Stimulated activated CD4-positive, alpha-beta T cell treated with anti-CD3 and anti-CD28 coated beads, Interleukin-1b, Interleukin-23, amount 100 ng/mL, for 1 hour (primary cell): ENCODE measurements at places on chromosomes 6 and 20.

DNA sequence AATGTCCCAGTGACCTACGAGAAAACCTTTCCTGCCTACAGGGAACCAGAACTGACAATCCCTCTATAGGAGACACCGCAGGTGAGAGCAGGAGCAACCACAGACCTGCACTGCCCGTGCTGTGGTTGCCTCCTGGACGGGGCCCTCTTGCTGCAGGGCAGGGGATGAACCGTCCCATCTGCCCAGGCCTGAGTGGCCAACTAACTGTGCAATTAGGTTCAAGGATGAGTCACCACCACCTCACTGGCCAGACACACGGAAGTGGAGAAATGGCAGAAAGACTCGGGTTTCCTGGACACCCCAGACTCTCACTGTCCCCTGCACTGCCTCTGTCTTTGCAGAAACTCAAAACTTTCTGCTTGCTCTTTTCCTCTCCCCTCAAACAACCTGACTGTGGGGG lies 13.8 kb upstream of the HLA-G start:
- no peak for DNase-seq

DNA sequence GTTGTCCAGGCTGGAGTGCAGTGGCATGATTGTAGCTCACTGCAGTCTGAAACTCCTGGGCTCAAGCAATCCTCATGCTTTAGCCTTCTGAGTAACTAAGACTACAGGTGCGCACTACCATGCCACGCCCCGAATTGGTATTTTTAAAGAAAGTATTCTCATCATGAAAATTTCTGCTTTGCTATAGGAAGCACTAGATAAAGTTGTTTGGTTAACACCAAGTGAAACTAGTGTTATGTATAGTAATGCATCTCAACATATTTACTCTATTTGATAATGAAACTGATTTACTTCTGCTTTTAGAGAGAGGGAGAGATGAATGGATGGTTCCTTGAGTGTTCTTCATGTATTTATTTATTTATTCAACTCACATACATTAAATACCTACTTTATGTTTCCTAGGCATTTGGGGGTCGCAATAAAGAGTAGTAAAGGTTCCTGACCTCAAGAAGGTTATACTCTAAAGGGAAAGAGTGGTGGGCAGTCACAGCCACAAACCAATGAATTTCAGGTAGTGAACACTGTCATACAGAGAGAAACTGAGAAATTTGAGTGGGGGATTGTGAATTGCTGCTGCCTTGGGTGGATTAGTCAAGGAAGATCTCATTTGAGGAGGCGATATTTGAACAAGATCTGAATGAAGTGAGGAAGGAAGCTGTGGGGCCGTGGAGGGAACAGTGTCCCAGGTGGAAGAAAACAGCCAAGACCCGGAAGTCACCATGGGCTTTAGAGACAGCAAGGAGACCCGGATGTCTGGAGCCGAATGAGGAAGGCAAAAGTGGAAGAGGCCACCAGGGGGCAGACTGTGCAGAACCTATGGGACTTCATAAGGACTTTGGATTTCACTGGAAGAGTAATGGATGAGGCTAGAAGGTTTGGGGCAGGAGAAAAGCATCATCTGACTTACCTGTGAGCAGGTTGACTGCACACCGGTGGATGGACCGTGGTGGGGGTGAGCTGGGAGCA lies 185.6 kb downstream of the TSHZ2 start:
- DNase-seq: no peak

GRCh38 chr6:33178755-33179475 lies 13.4 kb downstream of the COL11A2 start:
- DNase-seq: no peak

GRCh38 chr6:143498428-143498827 lies 13.1 kb downstream of the FUCA2 start:
- no peak for DNase-seq

DNA sequence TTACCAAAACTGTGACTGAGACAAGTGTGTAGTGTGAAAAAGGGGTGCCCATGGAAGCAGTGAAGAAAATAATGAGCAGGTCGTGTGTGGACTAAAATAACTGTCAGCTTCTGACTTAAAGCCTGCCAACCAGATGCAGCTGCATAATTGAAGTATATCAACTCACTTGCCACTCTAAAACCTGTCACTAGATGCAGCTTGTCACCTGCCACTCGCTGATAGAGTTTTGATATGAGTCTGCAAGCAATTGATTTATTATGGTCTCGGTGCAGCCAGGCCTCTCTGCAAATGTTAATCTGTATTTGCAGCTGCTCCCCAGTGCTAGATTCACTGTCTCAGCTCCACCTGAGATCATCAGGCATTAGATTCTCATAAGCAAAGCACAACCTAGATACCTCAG lies 1090.0 kb upstream of the EYS start:
- no peak for DNase-seq

DNA sequence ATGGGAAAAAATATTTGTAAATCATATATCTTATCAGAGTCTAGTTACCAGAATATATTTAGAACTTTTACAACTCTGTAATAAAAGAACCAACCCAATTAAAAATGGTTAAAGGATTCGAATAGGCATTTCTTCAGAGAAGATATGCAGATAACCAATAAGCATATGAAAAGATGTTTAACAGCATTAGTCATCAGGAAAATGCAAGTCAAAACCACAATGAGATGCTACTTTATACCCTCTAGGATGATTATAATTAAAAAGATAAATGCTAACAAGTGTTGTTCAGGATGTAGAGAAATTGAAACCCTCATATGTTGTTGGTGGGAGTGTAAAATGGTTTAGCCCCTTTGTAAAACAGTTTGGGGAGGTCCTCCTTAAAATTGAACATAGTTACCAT lies 94.1 kb downstream of the LRRC1 start:
- DNase-seq: no peak

DNA sequence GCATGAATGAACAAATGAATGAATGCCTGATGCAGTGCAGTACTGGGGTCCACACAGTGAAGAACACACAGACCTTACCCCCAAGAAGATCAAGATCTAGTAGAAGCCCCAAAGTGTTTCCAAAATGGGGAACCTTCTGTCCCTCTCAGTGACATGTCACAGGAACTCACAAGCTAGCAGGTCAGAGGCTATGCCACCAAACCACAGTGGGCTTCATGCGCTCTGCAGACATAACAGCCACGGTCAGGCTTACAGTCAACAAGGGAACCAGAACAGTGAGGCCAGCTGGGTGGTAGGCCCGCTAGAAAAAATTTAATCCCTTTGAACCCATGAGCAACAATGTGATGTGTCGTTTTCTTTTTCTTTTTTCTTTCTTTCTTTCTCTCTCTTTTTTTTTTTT lies 20.2 kb upstream of the ARFGEF2 start:
- no peak for DNase-seq

- no peak for DNase-seq
Observed at GRCh38 chr6:22349051-22349450, 52.2 kb upstream of the PRL start.

- DNase-seq: no peak
Observed at GRCh38 chr6:133969285-133969920, 16.4 kb downstream of the TBPL1 start.

GRCh38 chr6:125228981-125229479 lies 72.7 kb downstream of the HDDC2 start:
- DNase-seq: no peak

- DNase-seq: no peak
Observed at GRCh38 chr6:20564777-20565176, 30.5 kb downstream of the CDKAL1 start.

DNA sequence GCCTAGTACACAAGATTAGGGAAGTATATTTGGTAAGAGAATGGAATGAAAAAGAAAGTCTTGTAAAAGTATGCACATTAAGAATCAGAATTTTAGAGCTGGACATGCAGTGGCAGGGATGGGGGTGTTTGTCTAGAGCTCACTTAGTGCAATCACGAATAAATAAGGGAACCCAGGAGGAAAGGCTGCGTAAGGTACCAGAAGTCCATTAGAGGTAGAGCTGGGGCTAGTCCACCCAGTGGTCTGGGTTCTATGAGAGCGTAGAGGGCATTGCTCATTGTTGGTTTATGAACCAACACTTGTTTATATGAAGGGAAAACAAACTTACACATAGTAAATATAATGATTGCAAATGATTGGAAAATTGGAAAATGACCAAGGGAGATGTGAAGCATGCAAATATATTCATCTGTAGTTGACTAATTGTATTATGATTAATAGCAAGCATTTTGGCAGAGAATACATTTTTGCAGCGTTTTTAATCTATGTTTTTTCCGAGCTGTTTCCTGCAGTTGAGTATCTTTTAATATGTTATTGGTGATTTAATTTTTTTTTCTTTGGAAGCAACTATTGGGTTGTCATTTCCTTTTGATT lies 3.2 kb downstream of the CDC40 start:
- no peak for DNase-seq

- DNase-seq: no peak
Observed at GRCh38 chr6:90676516-90677300, 89.8 kb upstream of the MAP3K7 start.

GRCh38 chr6:15296735-15297134 lies 50.9 kb downstream of the JARID2 start:
- DNase-seq: no peak

- no peak for DNase-seq
Observed at GRCh38 chr6:128754658-128755256, 128.2 kb upstream of the LAMA2 start.

GRCh38 chr6:166958926-166959861 lies 2.8 kb upstream of the RNASET2 start:
- DNase-seq: no peak

DNA sequence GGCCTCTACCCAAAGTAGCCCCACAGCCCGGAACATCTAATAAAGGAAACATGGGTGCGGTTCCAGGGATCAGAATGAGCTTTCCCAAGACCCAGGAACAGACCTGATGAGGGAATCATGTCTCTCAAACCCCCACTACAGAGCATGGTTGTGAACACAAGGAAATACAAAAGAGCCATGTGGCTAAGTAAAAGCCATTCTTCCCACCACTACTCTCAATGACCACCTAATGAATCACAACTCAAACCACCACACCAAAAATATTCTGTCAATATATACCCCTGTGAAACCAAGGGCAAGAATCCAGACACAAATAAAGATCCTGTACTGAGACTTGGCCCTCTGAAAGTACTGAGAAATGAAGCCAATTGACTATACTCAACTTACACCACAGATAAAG lies 20.9 kb upstream of the COL21A1 start:
- no peak for DNase-seq

DNA sequence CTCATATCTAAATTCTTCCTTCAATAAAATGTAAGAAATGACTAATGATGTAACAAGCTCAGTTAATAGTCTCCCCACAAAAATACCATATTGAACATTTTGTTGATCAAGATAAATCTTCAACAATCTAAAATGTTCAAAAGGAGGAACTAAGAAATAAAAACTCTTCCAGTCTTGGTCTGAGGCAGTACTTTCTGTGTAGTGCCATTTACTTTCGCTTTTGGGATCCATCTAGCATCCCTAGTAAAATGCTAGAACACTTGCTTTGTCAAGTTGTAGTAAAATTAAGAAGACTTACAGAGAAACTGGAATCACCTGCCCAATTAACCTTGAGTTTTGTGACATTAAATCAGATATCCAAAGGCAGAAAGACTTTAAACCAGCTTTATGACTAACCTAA lies 246.4 kb downstream of the KHDRBS2 start:
- no peak for DNase-seq

DNA sequence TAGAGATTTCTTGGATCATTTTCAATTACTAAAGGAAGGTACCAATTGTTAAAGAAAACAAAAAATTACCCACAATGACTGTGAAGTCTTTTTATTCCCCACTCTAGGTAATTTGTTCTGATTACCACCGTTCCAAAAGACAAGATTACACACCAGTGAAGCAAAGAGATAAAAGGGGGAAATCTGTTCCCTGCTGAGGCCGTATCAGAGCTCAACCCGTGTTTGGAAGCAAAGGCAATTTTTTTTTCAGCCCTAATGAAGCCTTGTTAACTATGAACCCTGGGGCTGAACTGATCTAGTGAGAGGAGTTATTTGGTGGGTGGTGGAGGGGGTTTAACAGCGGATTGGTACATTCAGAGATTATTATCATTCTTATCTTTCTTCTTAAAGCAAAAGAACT lies 128.5 kb downstream of the ALDH8A1 start:
- DNase-seq: no peak

- no peak for DNase-seq
Observed at GRCh38 chr6:111944541-111944940, 71.3 kb upstream of the FYN start.

- no peak for DNase-seq
Observed at GRCh38 chr6:54427396-54427937, 119.2 kb downstream of the TINAG start.
